ENCODE measurements at places on chromosomes 3 and 15. TPM values are rescaled to one million over a fixed set of nuclear protein-coding genes. Genes with fewer than 3 reads are reported as not detected.

CAPN3 gene
- 2.0 TPM for total RNA-seq

FAM107A gene
- not detected for total RNA-seq

SV2B gene
- not detected for total RNA-seq

DCUN1D1 gene
- total RNA-seq: 55.9 TPM

ST3GAL6 gene
- total RNA-seq: not detected

SEMA5B gene
- not detected for total RNA-seq

MOBP gene
- total RNA-seq: not detected

BCL2A1 gene
- 40.0 TPM for total RNA-seq

TRIP4 gene
- 36.6 TPM for total RNA-seq

STAG1 gene
- 88.7 TPM for total RNA-seq

ZCWPW2 gene
- total RNA-seq: 0.24 TPM

KATNBL1 gene
- 39.2 TPM for total RNA-seq

CNTN4 gene
- not detected for total RNA-seq

MESP1 gene
- 4.0 TPM for total RNA-seq

SLC35A5 gene
- 18.0 TPM for total RNA-seq

PLAAT1 gene
- not detected for total RNA-seq

CHRNB4 gene
- total RNA-seq: not detected

GPR27 gene
- total RNA-seq: 4.5 TPM

CORO2B gene
- total RNA-seq: not detected

GOLGA8M gene
- total RNA-seq: 33.1 TPM

MKRN3 gene
- 0.93 TPM for total RNA-seq

RASL12 gene
- total RNA-seq: not detected

CCR3 gene
- 0.55 TPM for total RNA-seq

TMEM266 gene
- total RNA-seq: 0.24 TPM

TMEM45A gene
- 1.1 TPM for total RNA-seq

ISLR2 gene
- not detected for total RNA-seq

UROC1 gene
- total RNA-seq: not detected

CHMP2B gene
- total RNA-seq: 29.9 TPM

TNNC1 gene
- total RNA-seq: not detected

GASK1A gene
- total RNA-seq: not detected

C3orf80 gene
- total RNA-seq: not detected

TMEM40 gene
- not detected for total RNA-seq

BSN gene
- 0.59 TPM for total RNA-seq

GCNT3 gene
- not detected for total RNA-seq

AMT gene
- 6.0 TPM for total RNA-seq

COL8A1 gene
- total RNA-seq: not detected

NR1I2 gene
- not detected for total RNA-seq

POLQ gene
- total RNA-seq: 11.5 TPM

KBTBD12 gene
- not detected for total RNA-seq

IQCF5 gene
- not detected for total RNA-seq

GOLGA6B gene
- total RNA-seq: not detected

STXBP5L gene
- total RNA-seq: not detected

C3orf62 gene
- total RNA-seq: 10.7 TPM

PLA2G4D gene
- not detected for total RNA-seq

LDHAL6B gene
- total RNA-seq: not detected

TMC3 gene
- not detected for total RNA-seq

PRR20G gene
- total RNA-seq: not detected

CD86 gene
- 3.2 TPM for total RNA-seq

SST gene
- total RNA-seq: not detected

TLR9 gene
- 0.39 TPM for total RNA-seq

GOLGA8N gene
- 150 TPM for total RNA-seq

HESX1 gene
- total RNA-seq: not detected

PPIP5K1 gene
- 88.8 TPM for total RNA-seq

SPPL2A gene
- total RNA-seq: 121 TPM

SLC28A2 gene
- total RNA-seq: not detected

SSUH2 gene
- total RNA-seq: not detected

PRTG gene
- total RNA-seq: not detected

CHDH gene
- 0.39 TPM for total RNA-seq

STAB1 gene
- 0.57 TPM for total RNA-seq

CFAP100 gene
- total RNA-seq: not detected
